ENCODE measurements at places on chromosomes 16 and 17.

GRCh38 chr17:77830816-77831473, 127.6 kb upstream of the TNRC6C start:
- no peak for DNase-seq

GRCh38 chr17:81917565-81918332, at the start of gene SIRT7:
Gene SIRT7 (minus strand): TSS chr17:81918176. CDS start chr17:81918131, 45 bp downstream.
- DNase-seq, result peak; percentile 68

DNA sequence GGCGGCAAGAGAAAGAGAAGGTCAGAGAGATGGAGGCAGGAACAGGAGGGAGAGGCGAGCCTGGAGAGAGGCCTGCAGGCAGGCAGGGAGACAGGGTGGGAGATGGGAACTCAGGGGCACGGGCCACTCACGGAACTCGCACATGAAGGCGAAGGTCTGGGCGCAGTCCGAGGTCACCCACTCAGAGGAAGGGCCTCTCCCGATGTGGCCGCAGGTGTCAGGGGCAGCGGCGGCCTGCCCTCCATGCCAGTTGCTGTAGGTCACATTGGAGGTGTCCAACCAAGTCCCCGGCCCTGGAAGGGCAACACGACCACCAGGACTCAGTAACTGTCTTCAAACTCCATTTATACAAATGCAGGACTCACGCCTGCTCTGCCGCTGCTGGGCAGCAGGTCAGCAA, 22.4 kb upstream of the BCO1 start:
- no peak for DNase-seq

GRCh38 chr17:42617956-42618431, 8.5 kb downstream of the TUBG1 start:
- no peak for DNase-seq

DNA sequence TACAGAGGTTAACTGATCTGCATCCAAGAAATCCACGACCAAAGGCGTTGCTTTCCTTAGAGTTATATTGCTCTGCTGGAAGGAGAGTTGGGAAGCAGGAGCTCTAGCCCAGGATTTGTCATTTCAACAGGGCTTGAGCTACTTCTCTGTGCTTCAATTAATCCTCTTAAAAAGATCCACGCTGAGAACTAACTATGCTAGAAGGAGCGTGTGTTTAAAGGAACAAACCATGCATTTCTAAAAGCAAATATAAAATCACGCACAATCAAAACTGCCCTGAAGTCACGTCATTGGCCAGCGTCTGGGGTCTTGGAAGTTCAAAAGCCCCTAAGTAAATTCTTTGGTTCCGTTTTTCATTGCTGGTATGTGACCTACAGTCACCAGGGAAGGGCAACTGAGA, 1.1 kb downstream of the ARL6IP1 start:
- DNase-seq, result no peak

All from stimulated activated CD4-positive, alpha-beta T cell treated with anti-CD3 and anti-CD28 coated beads, Interleukin-1b, Interleukin-23, amount 100 ng/mL, for 1 hour (primary cell).